Activated CD4-positive, alpha-beta T cell treated with anti-CD3 and anti-CD28 coated beads, Interleukin-2, amount 50 U/mL, for 4 hours (primary cell): ENCODE measurements at places on chromosomes 5 and 9.

DNA sequence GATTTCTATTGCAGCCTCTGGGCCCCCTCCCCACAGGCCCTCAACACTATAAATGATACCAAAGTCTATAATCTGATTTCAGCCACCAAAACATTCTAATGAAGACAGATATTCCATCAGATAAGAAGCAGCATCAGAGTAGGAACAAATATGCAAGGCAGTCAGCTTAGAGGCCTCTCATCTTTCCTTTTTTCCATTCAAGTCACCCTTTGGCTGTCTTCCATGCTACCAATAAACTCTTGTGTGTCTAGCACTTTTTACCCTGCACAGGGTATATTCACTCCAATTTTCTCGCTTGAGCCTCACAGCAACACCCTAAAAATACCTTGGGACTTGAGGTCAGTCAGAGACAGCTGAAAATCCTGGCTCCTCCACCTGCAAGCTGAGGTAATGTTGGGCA, 193.7 kb downstream of the BRINP1 start:
- DNase-seq, result no peak

GRCh38 chr5:134649163-134649835, 714 bp downstream of the SEC24A start:
- no peak for DNase-seq

DNA sequence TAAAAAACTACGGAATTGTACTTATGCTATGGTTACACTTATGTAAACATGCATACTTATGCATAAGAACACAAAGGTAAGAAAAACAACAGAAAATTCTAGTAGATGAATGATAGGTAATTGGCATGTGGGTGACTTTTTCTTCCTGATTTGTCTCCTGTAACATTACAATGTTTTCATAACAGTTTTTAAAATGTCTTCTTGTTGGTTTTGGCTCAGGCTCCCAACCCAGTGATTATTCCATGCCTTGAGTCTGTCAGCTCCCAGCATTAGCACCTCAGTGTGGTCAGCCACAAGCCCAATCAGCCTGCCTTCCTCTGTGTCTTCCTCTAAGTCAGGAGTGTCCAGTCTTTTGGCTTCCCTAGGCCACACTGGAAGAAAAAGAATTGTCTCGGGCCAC, 7.9 kb upstream of the FOXE1 start:
- no peak for DNase-seq

DNA sequence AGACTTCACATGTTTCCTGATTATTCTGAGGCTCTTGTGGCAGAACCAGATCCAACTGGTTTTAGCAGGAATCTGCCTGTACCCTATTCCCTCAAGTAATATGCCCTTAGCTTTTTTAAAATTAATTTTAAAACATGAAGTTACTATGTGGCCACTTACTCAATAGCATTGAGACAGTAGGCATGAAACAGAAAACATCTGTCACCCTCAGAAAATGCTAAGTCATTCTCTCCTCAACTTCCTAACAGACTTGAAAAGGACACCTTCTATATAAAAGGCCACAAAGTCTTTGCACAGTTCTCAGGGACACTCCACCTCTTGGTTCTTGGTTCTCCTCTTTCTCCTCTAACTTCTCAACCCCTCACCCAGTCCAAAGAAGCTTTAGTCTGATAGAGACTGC, 277.8 kb downstream of the RAB3C start:
- no peak for DNase-seq

GRCh38 chr5:130166839-130167490, 262.7 kb downstream of the CHSY3 start:
- no peak for DNase-seq

- DNase-seq, result peak; percentile 66
Observed at GRCh38 chr5:69042915-69043654, 50.7 kb upstream of the SLC30A5 start.

GRCh38 chr9:84997472-84997871, 327.9 kb downstream of the NTRK2 start:
- no peak for DNase-seq

- no peak for DNase-seq
Observed at GRCh38 chr5:54766748-54767147, 218.6 kb downstream of the ESM1 start.

DNA sequence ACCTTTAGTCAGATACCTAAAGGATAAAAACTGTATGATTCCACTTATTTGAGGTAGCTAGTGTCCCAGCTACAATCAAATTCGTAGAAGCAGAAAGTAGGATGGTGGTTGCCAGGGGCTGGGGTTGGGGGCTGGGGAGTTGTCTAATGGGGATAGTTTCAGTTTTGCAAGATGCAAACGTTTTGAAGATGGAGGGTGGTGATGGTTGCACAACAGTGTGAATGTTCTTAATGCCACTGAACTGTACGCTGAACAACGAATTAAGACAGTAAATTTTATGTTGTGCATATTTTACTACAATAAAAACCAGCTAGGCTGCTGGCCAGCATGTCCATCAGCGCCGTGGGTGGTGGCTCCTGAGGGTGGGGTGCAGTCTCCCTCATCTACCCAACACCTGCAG, 137.8 kb downstream of the GADD45G start:
- DNase-seq, result no peak

DNA sequence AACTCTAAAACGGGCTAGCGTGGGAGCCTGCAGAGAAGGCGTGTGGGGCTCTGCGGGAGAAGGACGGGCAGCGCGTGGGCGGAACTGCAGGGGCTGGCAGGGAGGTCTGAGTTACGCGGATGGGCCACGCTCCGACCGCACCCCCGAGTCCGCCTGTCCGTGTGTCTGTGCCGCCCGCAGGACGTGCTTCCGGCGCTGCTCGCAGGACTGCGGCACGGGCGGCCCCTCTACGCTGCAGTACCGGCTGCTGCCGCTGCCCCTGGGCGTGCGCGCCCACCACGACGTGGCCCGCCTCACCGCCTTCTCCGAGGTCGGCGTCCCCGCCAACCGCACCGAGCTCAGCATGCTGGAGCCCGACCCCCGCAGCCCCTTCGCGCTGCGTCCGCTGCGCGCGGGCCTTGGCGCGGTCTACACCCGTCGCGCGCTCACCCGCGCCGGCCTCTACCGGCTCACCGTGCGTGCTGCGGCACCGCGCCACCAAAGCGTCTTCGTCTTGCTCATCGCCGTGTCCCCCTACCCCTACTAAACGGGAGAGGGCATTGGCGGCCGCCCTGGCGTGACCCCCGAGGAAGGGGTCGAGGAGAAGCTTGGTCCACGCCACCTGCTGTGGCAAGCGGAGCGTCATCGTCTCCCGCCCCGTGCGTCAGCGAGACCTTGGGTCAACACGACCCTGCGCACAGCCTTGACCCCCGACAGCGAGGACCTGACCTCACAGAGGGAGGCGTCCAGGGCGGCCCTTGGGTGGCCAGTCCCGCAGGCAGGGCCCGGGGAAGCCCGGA, 11.4 kb upstream of the ASS1 start:
- DNase-seq, result no peak

GRCh38 chr9:113289091-113289490, 13.6 kb downstream of the PRPF4 start:
- no peak for DNase-seq

- no peak for DNase-seq
Observed at GRCh38 chr5:101435768-101436167, 532.7 kb upstream of the ST8SIA4 start.

- no peak for DNase-seq
Observed at GRCh38 chr9:70177121-70177520, 81.7 kb upstream of the SMC5 start.

- DNase-seq, result no peak
Observed at GRCh38 chr5:173872957-173873305, 15.2 kb upstream of the CPEB4 start.
